Stimulated activated CD4-positive, alpha-beta T cell treated with anti-CD3 and anti-CD28 coated beads, Interleukin-1b, Interleukin-23, amount 100 ng/mL, for 1 hour (primary cell): ENCODE measurements at places on chromosomes 5 and 9.

DNA sequence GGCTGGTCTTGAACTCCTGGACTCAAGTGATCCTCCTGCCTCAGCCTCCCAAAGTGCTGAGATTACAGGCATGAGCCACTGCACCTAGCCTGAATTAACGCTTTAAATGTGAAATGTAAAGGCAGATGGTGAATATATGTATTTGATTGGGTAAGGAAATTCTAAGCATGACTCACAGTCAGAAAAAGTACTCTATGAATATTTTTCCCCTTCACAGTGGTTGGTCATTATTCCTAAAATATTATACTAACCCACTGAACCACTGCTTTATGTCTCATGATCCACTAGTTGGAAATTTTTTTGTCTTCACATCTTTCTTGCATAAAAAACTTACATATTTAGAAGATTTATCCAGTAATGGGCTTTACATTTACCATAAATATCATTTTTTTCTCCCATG, 14.5 kb upstream of the TENT4A start:
- no peak for DNase-seq

GRCh38 chr5:135034963-135035677, 1.1 kb upstream of the PITX1 start:
- DNase-seq = no peak

DNA sequence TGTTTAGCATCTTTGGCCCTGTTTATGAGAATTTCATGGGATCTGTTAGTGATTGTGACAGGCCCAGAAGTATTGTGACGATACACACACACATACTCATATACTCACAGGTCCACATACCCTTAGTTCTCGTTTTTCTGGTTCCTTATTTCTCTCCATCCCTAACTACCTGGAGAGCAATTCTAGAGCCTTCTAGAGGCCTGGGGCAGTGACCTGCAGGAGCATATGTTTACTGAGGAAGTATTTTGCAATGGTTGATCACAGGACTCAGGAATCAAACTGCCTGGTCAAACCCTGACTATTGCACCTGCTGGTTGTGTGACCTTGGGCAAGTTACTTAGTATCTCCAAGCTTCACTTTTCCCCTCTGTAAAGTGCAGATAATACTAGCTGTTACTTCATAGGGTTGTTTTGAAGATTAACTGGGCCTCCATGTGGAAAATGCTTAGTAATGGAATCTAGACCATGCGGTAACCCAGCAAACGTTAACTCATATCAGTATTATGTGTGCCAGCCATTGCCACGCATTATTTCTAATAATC, 8.7 kb downstream of the PAPPA start:
- DNase-seq = no peak

GRCh38 chr5:153671653-153672346, 181.3 kb downstream of the GRIA1 start:
- DNase-seq = no peak

DNA sequence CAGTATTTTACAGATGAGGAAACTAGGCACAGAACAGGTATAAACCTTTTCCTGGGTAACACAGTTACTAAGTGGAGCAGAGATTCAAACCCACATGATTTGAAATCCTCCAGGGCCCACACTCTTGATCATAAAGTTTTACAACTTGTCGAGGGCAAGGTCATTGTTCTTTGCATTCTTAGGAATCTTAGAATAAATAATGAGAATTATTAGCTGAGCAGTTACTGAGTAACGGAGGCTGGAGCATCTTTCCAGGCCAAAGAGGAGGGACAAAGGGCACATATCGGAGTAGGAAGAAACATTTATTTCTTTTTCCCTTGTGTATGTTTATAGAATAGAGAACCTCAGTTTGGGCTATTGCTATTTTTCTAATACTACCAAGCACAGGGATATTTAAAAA, 27.1 kb upstream of the F2R start:
- no peak for DNase-seq

DNA sequence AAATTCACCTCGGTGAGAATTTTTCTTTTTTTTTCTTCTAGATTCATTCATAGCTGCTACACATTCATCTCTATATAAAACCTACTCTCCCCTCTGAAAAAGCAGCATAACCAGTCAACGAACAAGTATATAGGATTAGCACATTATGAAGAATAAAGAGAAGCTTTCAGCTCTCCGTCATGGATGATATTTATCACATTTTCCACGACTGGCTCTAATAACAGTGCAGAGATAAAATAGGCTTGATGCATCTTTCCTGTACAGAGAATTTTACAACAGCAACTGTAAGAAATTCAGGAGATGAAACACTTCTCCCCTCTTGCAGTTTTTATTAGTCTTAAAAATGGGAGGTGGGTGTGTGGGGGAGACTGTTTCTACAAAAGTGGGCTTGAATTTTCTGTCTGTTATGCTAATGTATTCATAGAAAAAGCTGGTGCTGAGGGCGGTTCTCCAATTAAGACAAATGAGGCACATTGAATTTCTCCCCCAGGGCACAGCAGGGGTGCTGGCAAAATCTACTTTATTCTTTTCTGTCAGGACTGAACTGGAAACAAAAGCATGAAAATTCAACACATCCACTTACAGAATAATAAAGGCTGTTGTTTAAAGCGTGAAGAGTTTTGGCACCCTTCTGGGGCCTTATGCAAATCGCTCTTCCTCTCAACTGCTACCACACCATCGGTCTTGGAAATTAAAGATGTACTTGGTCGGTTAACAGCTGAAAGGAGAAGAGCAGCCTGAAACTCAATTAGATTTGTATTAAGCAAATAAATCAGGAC, 233.9 kb upstream of the ZNF608 start:
- DNase-seq = no peak

- DNase-seq = no peak
Measured at GRCh38 chr5:100615362-100615761, 80.2 kb downstream of the FAM174A start.

DNA sequence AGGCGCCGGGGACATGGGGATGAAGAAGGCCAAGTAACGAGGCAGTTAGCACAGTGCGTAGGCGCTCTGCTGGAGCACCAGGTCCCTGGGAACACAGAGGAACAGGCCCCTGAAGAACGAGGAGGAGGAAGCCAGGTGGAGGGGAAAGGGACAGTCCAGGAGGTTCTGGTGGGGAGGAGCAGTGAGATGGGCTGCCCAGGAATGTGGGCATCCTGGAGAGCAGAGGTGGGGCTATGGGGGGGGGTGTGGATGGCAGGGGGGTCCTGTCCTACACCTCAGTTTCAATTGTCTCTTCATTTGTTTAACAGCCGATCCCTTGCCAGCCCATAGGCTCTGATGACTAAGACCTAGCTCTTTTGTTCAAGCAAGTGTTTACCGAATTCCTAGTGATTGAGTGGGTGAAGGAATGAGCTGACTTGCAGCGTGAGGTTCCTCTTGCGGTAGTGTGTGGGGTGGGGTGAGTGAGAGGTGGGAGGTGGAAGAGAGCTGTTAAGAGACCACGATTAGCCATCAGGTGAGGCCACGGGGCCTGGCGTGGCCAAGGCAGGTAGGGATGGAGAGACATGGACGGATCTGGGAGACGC, 8.4 kb upstream of the PHYHD1 start:
- DNase-seq = no peak
